ENCODE measurements at places on chromosomes 3 and 15.

DNA sequence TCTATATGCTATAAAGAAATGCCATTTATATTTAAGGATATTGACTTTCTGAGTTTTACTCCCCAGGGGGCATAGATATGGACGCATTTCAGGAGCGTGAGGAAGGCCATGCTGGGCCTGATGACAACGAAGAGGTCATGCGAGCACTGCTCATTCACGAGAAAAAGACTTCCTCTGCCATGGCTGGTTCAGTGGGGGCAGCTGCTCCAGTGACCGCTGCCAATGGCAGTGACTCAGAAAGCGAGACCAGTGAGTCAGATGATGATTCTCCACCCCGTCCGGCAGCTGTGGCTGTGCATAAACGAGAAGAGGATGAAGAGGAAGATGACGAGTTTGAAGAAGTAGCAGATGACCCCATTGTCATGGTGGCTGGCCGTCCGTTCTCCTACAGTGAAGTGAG, 38.4 kb downstream of the GTF2E1 start:
- DNase-seq = peak; percentile 11

DNA sequence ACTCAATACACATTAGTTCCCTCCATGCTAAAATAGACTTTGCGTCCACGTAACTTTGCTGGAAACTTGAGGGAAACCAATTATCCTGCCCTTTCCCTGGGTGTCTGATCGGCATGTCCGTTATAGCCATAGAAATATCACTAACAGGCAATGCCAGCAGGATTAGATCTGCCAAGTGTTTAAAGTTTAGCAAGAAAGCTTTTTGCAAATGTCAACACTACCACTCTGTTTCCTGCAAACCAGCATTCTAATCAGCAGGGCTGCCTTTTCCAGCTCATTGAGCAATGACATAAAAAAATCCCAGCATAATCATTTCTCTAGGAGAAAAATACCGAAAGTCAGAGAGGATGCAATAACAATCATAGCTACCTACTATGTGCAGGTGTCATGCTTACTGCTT, 60.9 kb downstream of the NOX5 start:
- DNase-seq = no peak

- no peak for DNase-seq
These were observed 41.4 kb downstream of the PGPEP1L start for GRCh38 chr15:98966091-98966787.

DNA sequence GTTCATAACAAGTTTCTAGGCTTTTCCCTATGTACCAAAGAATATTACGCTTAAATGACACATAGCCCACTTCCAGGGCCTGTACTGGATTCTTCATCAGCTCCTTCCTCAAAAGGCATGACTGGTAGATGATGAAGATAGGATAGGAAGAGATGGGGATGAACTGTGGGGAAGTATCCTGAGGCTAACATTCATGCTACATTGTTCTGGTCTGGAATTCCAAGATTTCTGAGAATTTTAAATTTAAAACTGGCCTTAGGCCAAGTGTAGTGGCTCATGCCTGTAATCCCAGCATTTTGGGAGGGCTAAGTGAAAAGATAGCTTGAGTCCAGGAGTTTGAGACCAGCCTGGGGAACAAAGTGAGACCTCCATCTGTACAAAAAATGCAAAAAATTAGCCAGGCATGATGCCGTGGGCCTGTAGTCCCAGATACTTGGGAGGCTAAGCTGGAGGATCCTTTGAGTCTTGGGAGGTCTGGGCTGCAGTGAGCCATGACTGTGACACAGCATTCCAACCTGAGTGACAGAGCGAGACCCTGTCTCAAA, 160.1 kb upstream of the PLAAT1 start:
- DNase-seq = no peak

DNA sequence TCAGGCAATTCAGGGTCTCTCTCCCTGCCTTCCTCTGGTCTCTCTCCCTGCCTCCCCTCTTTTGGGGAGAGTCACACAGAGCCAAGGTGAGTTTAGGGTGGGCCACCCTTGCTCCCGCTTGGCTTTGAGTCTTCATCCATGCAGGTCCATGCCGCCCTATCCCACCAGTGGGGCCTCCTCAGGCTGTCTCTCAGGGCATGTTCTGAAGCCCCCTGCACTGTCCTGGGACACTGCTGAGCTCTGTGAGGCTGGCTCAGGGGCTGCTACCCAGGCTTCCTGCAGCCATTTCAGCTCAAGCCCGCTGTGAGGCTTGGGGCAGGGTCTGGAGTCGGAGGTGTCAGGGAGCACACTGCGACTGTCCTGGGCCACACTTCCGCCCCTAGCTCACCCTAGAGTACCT, 203.1 kb downstream of the SSR3 start:
- no peak for DNase-seq
